Activated T-cell treated with anti-CD3 and anti-CD28 coated beads, Interleukin-2, amount 50 U/mL, for 48 hours (primary cell): ENCODE measurements at places on chromosomes 11 and 22.
A peak's percentile ranks its signal among the peaks of the same experiment; 100 is the strongest.

- DNase-seq, result no peak
These were observed 14.7 kb upstream of the LRRC32 start for GRCh38 chr11:76685237-76685636.

- DNase-seq, result no peak
These were observed 7.8 kb upstream of the TMEM216 start for GRCh38 chr11:61384271-61385242.

DNA sequence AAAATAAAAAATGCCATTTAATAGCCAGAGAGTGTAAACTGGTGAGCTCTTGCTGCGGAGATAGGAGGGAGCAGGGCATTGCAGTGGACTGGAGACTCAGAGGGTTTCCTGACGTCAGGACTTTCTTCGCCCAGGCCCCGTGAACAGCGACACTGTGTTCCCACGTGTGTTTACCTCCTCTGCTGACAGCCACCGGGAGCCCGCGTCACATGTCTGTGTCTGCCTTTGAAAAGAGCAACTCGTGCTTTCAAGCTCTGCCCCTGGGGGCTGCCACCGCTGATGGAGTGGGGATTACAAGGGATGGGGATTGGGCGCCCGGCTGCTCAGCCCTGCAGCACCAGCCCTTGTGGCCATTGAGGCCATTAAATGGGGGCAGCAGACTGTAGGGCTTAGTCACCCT lies 3.3 kb downstream of the TANGO2 start:
- DNase-seq, result no peak

- DNase-seq, result no peak
These were observed 233.3 kb downstream of the CEP164 start for GRCh38 chr11:117560780-117561530.

DNA sequence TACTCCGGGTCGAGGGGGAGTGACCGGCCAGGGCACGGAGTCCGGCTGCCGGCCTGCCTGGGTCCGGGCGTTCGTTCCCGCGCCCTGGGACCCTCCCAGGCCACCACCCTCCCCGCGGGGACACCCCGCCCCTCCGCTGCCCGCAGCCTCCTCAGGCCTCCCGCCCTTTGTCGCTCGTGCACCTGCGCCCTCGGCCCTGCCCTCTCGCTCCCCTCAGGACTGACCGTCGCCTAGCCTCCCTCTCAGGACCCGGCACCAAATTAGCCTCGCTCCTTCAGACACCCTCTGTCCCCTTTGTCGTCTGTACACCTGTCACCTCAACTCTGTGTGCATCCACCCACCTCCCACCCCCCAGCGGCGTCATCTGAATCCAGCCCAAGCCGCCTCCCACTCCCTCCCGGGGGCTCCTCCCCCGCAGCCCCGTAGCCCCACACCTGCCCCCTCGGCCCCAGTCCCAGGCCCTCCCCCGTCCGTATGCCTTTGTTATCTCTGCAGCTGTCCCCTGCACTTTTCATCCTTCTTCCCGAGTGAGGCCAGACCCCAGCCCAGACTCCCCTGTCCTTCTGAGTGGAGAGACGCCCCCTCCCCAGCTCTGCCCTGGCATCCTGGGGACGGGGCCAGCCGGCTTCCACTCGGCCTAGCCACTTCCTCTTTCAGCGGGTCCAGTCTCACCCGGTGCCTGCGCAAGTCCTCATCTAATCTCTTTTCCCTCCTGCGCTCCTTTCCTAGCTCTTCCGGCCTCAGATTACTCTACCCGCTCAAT lies 643 bp downstream of the TIGD3 start:
- peak; percentile 54 for DNase-seq

DNA sequence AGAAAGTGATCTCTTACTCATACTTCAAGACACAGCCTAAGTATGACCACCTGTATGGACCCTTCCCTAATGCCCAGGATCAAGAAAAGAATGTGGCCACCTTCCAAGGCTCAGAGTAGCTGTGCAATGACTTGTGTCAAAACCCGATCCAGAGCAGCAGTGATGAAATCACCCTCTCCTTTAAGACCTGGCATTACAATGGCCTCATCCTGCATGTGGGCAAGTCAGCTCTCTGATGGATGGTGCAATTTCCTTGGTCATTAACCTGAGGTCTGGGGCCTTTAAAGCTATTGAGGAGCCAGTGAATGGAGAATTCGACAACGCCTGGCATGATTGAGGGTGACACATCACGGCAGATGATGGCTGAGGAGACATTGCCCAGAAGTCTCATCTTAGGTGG lies 9.1 kb upstream of the TUBA8 start:
- no peak for DNase-seq

- no peak for DNase-seq
These were observed 25.9 kb downstream of the PPM1F start for GRCh38 chr22:21926728-21927127.

GRCh38 chr22:23093051-23093788 lies 22.9 kb downstream of the GNAZ start:
- DNase-seq, result no peak

- DNase-seq, result no peak
These were observed 1.5 kb upstream of the HMOX1 start for GRCh38 chr22:35379146-35379993.

DNA sequence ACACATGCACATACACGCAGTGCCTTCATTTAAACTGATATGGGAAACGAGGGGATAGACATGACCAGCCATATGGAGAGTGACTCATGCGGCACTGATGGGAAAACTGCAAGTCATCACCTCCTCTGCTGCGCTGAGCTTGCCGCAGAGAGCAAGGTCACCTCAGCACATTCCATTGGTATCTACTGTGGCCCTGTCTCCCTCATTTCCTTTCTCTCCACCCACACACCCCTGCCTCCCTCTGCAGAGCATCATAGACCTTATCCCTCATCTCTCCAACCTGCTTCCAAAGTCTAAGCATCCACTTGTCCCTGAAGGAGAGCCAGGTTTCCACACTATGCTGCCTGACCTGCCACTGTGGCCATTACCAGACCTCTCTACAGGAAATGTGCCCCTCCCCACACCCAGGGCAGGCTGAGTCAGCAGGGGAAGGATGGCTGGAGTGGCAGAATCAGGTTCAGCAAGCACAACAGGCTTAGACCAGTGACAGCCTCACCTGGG lies 116.9 kb upstream of the SNX19 start:
- no peak for DNase-seq

GRCh38 chr22:26585104-26585790 lies 4.7 kb downstream of the TPST2 start:
- DNase-seq, result no peak

DNA sequence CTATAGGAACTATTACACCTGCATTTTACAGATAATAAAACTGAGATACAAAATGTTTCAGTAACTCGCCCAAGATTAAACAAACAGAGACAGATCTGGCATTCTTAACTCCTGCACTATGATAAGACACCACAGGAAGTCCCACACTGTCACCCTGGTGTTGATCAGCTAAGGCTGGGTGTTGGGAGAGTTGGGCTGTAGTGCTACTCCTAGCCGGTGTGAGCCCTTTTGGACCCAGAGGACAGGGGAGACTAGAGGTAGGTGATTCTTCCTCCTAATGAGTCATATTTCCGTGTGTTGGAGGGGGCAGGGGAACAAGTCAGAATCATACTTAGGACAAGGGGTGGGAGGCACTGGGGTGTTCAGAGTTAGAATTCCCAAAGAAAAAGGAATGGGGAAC lies 353.2 kb upstream of the TENM4 start:
- DNase-seq, result no peak

- no peak for DNase-seq
These were observed 40.9 kb upstream of the ANO1 start for GRCh38 chr11:70036971-70037882.

DNA sequence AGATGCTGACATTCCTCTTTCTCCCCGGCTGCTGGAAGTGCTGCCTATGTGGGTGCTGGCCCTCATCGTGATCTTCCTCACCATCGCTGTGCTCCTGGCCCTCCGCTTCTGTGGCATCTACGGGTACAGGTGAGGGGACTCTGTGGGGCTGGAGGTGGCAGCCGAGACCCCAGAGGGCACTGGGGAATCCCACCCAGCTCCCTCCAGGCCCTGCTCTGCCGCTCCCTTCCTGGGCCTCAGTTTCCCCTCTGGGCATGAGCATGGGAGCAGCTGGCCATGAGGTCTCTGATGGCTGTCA lies 21.8 kb downstream of the CSF2RB start:
- no peak for DNase-seq

DNA sequence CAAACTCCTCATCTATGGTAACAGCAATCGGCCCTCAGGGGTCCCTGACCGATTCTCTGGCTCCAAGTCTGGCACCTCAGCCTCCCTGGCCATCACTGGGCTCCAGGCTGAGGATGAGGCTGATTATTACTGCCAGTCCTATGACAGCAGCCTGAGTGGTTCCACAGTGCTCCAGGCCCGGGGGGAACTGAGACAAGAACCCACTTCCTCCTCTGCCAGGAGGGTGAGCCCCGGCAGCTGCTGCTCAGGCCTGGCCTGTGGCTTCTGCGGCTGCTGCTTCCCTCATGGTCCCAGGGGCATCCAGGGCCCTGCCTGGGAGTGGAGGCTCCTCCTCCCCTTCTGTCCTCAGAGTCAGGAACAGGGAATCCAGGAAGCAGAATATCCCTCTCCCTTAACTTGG lies 98.4 kb downstream of the ZNF280B start:
- no peak for DNase-seq

- DNase-seq, result no peak
These were observed 9.8 kb upstream of the NUCB2 start for GRCh38 chr11:17266781-17267180.

DNA sequence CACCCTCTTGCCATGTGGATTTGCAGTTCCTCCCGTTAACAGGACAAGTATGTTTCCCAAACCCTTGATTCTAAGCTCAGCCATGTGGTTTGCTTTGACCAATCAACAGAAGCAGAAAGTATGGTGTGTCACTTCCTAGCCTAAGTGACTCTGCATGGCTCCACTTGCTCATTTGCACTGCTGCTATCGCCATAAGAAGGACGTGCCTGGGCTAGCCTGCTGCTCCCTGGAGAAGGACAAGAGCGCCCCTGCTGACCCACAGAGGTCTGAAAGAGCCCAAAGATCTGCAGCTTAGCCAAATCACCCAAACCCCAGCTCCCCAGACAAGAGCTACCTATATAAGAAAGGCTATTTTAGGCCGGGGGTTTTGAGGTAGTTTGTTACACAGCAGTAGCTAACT lies 18.0 kb downstream of the TBRG1 start:
- DNase-seq, result no peak

GRCh38 chr22:35410663-35411034 lies 10.7 kb downstream of the MCM5 start:
- DNase-seq, result no peak

DNA sequence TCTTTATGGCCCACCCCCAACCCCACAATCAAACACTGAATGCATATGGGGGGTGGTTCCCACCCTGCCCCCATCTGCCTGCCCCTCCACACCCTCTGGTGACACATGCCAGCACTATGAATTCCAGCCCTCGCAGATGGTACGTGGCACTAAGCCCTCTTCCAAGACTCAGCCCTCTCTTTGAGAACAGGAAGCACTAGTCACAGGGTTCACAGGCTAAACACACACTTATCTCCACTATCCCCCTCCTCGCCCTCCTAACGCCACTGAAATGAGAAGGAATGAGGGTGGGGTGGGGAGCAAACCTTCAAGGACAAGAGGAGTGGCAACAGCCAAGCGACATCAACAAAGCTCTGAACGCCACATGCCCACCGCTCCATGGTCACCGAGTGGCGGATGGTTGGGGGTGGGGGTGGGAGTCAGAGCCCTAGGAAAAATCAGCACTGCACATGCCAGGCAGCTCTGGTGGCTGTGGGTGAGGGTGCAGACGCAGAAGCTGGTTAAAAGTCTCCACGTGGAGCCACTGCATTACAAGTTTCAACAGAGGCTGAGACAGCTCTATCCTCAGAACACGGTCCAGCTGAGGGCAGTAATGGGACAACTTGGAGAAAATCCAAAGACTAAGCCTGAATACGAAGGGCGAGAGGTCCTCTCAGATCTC lies 33.6 kb downstream of the TMEM184B start:
- DNase-seq, result no peak

- no peak for DNase-seq
These were observed 10.6 kb upstream of the XBP1 start for GRCh38 chr22:28810821-28811491.

GRCh38 chr22:44971651-44972362 lies 38.0 kb downstream of the PHF21B start:
- no peak for DNase-seq

GRCh38 chr11:8913961-8914660 lies 3.1 kb downstream of the AKIP1 start:
- DNase-seq, result peak; percentile 60

GRCh38 chr11:107573438-107573837 lies 7.9 kb upstream of the ALKBH8 start:
- DNase-seq, result no peak

- peak; percentile 43 for DNase-seq
These were observed 25.0 kb downstream of the ARRB1 start for GRCh38 chr11:75326439-75326810.

DNA sequence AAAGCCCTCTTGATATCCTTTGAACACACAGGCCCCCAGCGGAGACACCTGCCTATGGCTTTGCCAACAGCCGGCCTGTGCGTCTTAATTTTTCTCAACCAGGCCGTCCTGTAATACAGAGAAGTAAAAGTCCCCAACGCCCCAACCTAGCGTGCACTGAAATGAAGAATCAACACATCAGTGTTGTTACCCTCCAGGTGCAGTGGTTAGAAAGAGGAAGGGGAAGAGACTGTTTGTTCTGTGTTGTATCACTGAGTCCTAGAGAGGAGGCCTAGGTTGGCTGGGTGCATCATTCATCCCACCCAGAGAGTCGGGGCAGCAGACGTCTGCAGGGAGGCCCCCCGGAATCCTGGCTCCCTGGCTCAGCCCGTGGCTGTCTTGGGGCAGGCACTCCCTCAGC lies 25.7 kb downstream of the SGSM1 start:
- no peak for DNase-seq

DNA sequence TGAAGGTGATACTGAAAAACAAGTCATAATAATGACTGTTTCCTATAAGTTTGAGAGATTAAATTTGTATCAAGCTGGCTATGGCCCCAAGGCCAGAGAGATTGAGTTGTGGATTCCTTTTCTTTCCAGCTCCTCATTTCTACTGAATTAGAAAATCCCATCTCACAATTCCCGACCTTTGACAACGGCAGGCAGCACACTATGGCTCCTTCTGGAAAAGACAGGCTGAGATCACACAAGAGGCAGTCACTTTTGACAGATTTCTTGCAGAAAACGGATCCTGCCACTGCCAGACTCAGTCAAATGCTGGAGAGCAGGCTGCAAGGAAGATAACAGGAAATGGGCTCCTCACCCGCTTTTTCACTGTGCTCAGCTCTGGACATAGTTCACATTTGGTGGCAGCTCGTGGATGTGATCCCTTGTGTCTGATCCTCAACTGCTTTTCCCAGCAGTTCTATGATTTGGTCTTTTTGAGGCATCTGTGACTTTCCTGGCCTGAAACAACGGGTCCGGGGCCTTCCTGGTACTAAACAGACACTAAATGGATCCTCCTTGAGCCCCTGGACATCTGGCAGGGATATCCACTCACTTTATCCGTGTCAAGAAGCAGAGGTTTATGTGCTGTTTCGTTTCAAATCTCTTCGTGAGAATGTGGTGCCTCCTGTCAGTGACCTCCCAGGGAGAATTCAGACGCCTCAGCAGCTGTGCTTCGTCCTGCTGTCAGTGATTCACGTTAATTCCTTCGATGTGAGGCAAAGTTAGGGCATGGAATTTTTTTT lies 26.1 kb upstream of the RTL6 start:
- no peak for DNase-seq

- no peak for DNase-seq
These were observed 127.9 kb downstream of the BUD13 start for GRCh38 chr11:116644941-116645305.
